ENCODE measurements at places on chromosomes 6 and 20. TPM values are rescaled to one million over a fixed set of nuclear protein-coding genes. Genes with fewer than 3 reads are reported as not detected.

The ESR1 gene
- total RNA-seq = not detected

The RSPH9 gene
- total RNA-seq = 0.17 TPM

The TMC2 gene
- not detected for total RNA-seq

The ADAM33 gene
- total RNA-seq = not detected

The SLX4IP gene
- total RNA-seq = 3.4 TPM

The TNF gene
- not detected for total RNA-seq

The FAM83B gene
- total RNA-seq = 0.13 TPM

The PMEPA1 gene
- 408 TPM for total RNA-seq

The MOCS1 gene
- 2.3 TPM for total RNA-seq

The RMND1 gene
- 12.1 TPM for total RNA-seq

The OR12D3 gene
- not detected for total RNA-seq

The ANKRD66 gene
- not detected for total RNA-seq

The LY6G6C gene
- total RNA-seq = not detected

The HRH3 gene
- not detected for total RNA-seq

The PPP1R14C gene
- total RNA-seq = 1.4 TPM

The BTNL2 gene
- total RNA-seq = not detected

The GPSM3 gene
- 0.36 TPM for total RNA-seq

The SLC17A5 gene
- total RNA-seq = 9.2 TPM

The BACH2 gene
- 0.30 TPM for total RNA-seq

Data from A549 treated with DMSO at 1 μM for 4 hours (cell line).